ENCODE measurements at places on chromosomes 2 and 18.

- DNase-seq = no peak
These were observed at the start of gene KLF7 for GRCh38 chr2:207165121-207166038. Gene KLF7, minus strand, starts transcription at chr2:207165948. Its CDS starts 380 bp downstream, at chr2:207165568.

DNA sequence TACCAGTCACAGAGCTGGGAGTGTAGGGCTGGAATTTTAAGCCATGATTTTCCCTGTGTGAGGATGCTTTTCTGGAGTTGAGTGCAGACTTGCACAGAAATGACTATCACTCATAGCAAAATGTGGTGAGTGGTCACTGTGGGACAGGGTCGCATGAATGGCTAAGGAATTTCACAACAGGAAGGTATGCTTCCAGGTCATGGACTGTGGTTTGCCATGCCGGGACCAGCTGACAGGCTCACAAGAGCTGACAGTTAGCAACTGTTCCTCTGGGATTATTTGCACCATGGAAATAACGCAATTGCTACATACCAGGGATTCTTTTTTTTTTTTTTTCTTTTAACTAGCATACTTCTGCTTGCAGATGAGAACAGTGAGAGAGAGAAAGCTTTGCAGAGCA lies 3.8 kb upstream of the UXS1 start:
- peak; percentile 96 for DNase-seq

GRCh38 chr2:101608408-101609310 lies 88.8 kb upstream of the MAP4K4 start:
- DNase-seq = no peak

GRCh38 chr18:47887227-47887626 lies 43.2 kb downstream of the SMAD2 start:
- DNase-seq = no peak

GRCh38 chr18:76266236-76266991 lies 228.6 kb downstream of the ZNF516 start:
- no peak for DNase-seq

- DNase-seq = peak; percentile 70
These were observed 46.9 kb upstream of the USP14 start for GRCh38 chr18:111306-112014.

GRCh38 chr2:55776479-55776878 lies 82.8 kb upstream of the PNPT1 start:
- DNase-seq = no peak

DNA sequence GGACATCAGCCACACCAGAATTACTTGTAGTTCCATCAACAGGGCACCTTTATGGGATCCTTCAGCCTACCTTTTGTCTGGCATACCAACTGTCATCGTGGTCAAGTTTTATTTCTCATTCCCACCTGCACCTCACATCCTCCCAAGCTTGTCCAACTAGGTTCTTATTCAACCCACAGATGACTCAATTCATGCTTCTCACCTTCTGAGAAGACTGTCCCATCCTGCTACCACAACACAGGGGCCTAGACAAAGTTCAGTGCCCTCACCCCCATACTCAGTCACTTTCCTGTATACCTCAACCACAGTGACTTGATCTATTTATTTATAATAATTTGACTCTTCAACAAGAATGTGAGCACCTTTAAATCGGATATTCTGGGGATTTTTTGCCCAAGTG lies 114.4 kb upstream of the ACVR1C start:
- no peak for DNase-seq

DNA sequence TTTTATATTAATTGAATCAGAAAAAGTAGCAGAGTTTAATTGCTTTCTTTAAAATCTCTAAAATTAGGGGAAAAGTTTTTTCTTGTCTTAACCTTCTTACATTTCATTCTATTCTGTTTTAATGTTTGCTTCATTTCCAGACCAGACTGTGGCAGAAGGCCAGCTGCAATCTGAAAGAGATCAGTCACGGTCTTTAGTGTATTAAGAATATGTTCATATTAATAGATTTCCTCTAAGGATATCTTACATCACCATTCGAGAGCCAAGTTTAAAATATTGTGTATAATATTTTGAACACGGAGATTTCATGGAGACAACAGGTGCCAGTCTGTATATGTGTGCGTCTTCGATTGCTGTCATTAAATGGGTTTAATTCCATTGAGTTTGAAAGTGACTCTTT lies 230.9 kb upstream of the ZSWIM2 start:
- peak; percentile 43 for DNase-seq

- no peak for DNase-seq
These were observed 112.8 kb upstream of the CAB39 start for GRCh38 chr2:230599853-230600252.

DNA sequence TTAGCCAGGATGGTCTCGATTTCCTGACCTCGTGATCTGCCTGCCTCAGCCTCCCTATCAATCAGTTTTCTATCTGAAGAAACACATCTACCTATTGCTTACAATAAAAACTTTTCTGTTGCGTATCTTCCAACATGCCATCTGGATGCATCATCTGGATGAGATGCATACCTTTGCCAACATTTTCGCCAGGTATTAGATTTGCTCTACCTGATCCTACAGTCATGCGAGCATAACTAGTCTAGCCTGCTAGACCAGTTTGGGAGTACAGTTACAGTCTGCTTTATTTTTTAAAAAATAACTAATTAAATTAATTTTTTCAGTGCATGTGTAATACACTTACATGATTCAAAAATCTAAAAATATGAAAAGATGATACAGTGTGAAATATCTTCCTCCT lies 334.0 kb upstream of the MEX3C start:
- no peak for DNase-seq

DNA sequence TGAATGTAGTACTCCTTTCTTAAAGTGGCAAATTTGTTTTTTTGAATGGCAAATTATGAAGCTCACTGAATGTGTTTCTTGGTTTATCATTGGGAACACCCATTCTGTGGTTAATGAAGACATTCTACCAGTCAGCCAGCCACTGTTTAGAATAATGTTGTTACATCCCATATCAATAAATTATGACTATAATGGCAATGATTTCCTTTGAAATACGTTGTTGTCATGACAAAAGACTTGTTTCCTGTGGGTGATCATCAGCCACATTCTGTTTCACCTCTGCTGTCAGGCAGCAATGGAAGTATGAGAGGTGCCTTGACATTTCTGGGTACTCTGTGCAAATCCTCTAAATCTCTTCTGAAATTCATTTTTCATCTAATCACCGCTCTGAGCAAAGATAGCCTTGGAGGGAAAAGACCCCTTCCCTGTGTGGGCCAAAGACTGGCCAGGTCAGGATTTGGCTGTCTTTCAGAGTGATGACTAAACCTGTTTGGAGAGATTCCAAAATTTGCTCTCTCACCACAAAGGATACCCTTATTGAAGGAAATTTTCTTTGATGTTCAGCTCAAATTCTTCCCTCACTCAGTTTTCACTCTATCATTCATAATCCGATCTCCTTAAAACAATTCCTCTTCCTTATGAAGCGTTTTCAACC lies 869.2 kb downstream of the BCL11A start:
- DNase-seq = no peak

- peak; percentile 60 for DNase-seq
These were observed 61.7 kb downstream of the CTIF start for GRCh38 chr18:48600456-48601090.

DNA sequence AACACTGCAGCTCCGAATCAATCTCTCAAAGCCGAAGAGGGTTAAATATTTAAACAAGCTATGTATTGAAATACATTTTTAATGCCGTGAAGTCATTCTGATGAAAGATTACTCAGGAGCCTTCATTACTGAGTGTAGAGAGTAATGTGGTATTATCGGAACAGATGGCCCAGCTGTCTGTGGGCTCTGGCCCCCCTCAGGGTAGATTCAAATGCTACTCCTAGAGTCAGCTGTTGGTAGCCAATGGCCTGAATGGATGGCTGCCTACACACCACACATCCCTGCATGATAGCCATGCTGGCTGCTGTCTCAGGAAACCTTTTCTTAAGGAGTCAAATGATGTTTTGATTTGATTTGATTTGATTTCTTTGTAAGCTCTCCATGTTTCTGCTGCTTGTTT lies 732.3 kb upstream of the CELF4 start:
- DNase-seq = no peak

DNA sequence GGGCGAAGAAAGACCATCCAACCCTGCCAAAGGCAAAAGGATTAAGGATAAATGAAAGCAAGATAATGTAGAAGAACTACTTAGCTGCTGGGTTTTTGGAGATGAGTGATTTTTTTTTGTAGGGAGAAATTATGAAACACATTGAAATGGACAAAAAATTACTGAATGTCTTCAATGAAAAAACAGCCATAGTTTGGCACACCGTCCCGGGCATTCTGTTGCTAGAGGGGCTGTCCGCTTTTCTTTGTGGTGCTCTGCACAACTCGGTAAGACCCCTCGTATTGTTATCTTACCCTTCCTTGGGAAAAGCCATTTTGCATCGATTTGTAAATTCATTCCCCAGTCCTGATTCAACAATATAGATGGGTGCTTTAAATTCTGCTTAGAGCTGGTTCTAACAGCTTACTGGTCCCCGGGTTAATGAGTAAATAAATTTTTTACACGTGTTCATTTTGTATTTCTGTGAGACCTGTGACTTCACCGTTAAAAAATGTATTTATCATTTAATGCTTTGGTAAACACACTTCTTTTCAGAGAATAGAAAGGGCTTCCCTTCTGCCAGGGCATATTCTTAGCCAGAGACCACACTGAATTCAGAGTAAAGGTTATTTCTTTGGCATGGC lies 912 bp upstream of the LAPTM4A start:
- no peak for DNase-seq

DNA sequence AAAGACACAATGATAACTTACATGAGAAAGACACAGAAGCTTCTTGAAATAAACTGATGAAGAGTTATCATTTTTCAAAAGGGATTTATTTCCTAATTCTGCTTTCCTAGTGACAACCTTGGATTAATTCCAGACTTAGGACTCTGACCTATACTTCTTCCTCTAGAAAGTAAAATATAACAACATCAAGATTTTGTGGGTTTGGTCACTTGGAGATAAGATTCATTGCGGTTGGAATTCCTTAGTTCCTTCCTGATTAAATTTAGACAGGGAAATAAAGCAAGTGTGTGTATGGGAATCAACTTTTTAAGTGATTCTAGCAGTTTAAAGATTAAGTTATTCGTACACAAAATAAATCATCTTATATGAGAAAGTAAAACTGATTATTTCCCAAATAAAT lies 208.4 kb upstream of the CCDC150 start:
- no peak for DNase-seq

GRCh38 chr2:199983534-199983933 lies 28.2 kb downstream of the MAIP1 start:
- DNase-seq = no peak

DNA sequence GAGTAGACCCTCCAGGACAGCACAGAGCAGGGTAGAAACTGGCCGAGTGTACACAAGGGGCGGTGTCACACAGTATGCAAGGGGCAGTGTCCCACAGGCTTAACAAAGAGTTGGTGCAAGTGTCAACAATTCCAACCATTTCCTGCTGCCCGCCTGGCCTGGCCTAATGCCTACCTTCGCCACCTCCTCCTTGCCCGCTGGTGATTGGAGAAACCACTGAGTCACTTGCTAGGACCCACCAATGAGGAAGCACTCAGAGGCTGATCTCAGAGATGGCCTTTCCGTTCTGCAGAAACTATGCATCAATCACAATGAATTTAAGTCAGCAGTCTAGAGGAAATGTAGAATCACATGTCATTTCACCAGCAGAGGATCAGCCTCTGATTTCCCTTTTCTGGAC lies 263.3 kb upstream of the PKDCC start:
- no peak for DNase-seq

GRCh38 chr2:237472909-237473877 lies 13.9 kb upstream of the MLPH start:
- DNase-seq = no peak

DNA sequence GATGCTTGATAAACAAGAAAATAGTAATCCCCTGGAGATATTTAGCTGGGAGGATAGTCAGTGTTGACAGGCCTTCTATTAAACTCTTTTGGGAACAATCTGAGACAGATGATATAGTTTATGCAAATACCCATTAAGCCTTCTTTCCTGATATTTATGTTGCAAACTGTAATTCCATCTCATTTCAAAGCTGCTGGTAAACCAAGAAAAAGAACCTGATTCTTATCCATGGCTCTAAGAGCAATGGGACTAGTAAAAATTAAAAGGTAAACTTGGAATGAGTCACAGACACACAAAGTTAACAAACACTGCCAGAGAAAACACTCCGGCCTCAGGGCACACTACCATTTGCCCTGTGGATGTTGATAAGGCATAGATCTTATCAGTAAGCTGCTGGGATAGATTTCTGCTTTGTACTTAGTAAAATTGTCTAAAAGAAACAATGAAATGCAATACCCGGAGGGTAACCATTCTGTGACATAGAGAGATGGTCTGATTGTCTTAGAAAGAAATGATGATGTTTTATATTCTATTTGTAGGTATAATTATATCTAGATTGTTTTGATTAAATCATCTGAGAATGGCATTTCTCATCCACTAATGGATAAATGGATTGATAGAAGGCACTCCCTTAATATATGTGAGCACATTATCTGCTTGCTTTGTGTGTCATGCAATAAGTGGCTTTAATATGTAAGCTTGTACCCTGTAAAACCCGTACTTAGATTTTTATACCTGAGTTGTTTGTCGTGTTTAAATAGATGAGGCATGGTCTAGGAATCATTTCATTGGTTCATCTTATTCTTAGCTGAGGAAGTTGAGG lies 13.2 kb downstream of the GALR1 start:
- DNase-seq = no peak

DNA sequence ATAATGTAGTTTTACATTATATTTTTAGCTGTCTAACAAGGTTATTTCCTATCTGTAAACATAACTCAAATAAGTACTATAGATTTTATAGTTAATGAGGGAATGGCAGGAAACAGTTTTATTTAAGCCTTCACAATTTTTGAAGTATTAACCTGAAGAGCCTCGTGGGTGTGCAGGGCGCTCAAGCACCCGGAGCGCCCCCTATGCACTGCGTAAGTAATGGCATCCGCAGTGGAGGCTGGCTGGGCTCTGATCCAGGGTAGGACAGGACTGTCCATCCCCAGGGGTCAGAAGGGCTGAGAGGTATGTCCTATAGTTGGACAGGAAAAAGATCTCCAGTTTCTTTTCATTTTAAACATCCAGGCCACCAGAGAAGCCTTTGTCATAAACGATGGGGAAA lies 8.2 kb upstream of the GBX2 start:
- peak; percentile 38 for DNase-seq

- no peak for DNase-seq
These were observed 99.6 kb upstream of the DDX18 start for GRCh38 chr2:117714745-117715417.

- no peak for DNase-seq
These were observed 154.5 kb downstream of the TPO start for GRCh38 chr2:1567556-1568344.

DNA sequence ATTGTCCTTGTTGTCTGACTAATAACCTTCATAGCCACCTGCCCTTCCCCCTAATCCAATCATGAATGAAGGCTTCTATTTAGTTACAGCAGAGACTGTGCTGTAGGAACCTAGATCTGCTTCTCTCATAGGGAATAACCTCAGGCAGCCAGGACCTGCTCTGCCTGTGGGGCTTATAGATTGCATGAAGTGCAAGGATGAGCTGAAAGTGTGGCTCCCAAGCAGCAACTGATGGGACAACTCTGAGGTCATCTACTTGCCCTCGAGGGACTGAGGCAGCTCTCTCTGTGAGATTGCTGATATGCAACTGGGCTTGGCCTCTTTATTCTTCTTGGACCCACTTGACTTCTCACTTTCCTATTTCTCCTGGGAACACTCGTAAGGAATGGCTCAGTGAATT lies 23.8 kb upstream of the SLC38A11 start:
- no peak for DNase-seq

Measured in fibroblast of skin of abdomen (primary cell).